ENCODE measurements at places on chromosomes 1 and 21.

DNA sequence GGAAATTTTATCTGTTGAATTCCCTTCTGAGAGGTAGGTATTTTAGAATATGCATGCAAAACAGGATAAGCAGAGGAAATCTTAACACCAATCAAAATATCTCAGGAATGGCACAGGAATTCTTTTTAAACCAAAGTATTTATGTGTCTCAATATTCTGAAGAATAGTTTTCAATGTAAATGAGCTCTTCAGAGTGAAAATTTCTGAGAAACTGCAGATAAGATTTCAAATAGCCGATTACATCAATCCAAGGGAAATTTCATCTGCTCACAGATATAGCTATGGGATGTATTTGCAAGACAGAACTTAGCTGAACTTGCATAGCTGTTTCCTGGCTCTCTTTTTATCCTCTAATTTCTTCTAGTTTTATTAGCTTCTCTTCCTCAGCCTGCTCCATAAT is 209.5 kb downstream of the GRIK1 start:
- DNase-seq = no peak

- DNase-seq = no peak
Observed at GRCh38 chr21:26147535-26147934, 23.0 kb downstream of the APP start.

GRCh38 chr1:6984536-6984935 is 199.3 kb downstream of the CAMTA1 start:
- no peak for DNase-seq

DNA sequence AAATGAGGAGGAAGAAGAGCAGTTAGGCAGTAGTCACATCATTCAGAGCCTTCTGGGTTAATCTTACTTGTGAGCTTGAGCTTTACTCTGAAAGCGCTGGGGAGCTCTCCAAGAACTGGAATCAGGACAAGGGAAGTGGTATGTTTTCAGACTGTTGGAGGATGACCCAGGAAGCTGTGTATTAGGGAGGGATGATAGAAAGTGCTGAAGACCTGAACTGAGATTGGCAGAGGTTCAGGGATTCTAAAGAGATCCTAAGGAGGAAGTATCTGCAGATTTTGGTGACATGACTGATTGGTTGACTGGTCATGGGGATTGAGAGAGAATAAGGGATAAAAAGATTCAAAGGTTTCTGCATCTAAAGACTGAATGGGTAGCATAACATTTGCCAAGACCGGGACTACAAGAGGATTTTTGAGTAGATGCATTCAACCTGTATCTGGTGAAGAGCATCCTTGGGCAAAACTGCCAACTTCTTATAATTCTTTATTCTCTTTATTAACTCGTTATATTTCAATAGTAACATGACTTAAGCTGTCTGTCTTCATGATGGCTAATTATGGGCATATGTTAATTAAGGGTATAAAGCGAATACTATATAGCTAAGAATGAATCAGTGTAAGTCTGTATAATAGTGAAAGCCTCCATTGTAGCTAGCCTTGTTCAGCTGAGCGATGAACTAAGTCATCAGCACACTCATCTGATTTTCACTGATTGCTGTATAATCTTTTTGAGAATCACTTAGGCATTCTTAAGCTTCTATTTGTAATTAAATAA is 41.8 kb downstream of the XCL1 start:
- no peak for DNase-seq

- DNase-seq = peak; percentile 57
Observed at GRCh38 chr1:202807451-202807925, 733 bp downstream of the KDM5B start.

DNA sequence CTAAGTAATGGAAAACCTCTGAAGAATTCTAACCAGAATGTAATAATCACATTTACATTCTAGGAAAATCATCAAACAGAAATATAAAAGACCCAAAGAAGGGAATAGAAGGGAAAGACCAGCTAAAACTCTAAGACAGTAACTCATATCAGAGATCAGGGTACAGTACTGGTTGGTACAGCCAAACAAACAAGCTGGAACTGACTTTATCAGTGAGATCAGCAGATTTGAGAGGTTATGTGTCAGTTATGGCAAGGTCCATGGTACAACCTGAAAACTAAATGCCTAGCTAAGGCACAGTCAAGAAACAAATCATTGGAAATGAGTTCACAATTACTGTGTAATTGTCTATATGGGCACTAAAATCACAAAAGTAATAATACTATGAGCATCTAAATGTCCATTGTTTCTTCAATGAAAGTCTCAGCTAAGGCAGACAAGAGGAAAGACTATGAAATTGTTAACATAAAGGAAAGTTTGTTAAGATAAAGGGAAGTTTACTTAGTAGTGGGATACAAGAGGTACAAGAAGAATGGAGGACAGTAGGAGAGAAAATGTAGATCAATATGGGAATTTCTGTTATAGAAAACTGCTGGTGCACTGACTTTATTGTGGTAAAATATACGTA is 75.8 kb downstream of the TRIM33 start:
- DNase-seq = no peak

DNA sequence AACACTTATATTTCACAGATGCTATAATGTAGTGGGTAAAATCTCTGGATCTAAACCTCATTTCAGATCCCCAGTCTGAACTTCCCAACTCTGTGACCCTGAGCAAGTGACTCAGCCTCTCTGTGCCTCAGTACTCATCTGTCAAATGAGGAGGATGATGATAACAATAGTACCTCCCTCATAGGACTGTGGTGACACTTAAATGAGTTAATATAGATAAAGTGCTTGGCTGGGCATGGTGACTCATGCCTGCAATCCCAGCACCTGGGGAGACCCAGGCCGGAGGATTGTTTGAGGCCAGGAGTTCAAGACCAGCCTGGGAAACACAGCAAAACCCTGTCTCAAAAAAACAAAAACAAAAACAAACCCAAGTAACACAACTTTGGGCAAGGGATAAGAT is 4.7 kb upstream of the ECE1 start:
- DNase-seq = peak; percentile 53

DNA sequence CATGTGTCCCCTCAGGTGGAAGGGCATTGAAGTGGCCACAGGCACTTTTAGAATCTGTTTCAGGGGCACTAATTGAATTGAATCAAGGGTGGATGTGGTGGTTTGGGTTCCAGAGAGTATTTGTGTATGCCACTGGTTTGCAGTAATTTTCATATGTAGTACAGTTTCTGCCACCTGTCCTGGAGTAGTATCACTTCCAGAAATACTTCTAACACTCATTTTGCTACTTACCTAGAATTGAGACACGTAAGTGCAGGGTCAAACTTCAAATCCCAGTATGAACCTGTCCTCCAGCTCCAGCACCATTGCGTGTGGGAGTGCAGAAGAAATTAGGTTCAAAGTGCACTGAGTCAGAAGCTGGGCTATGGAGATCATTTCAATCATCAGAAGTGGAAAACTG is 26.8 kb downstream of the RSPH1 start:
- no peak for DNase-seq

- no peak for DNase-seq
Observed at GRCh38 chr1:21940492-21940891, 3.4 kb upstream of the HSPG2 start.

DNA sequence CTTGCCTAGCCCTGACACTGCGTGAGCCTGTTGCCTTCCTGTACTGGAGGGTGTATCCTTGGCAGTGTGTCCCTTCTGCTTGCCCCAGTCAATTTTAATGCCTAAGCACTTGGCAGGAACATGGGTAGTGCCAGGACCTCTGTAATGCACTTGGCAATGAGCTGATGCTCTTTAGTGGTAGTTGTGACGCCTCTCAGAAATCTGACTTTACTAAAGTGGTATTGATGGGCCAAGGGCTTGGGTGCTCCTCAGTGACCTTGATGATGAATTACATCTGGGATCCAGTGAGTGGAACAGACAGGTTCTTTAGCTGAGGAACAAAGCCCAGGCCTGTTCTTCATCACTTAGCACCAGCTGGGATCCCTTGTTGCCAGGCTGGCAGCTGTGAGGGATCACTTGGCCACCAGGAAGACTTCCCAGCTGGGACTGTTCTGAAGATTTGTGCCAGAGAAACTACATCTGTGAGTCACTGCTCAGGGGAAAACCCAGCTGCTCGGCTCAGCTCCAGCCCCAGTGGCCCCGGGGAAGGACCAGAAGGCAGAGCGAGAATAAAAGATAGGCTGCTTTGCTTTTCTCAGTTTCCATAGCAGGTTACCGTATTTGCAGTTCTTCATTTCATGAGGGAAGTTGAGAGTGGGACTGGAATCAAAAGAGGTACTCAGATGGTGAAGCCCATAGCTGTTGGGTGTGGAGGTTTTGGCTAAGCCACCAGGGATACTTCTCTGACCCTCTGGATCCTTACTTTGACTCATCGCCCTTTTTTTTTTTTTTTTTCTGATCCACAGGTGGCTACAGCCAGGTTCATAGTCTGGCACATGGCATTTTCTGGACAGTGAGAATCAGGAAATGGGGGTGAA is 28.5 kb upstream of the KCNA2 start:
- peak; percentile 77 for DNase-seq

- peak; percentile 52 for DNase-seq
Observed at GRCh38 chr1:153540394-153541361, at the start of gene S100A5. TSS of gene S100A5 (minus strand) at chr1:153540934. CDS start at chr1:153540191, 743 bp downstream.

GRCh38 chr1:87833166-87833565 is 504.5 kb downstream of the LMO4 start:
- DNase-seq = no peak

DNA sequence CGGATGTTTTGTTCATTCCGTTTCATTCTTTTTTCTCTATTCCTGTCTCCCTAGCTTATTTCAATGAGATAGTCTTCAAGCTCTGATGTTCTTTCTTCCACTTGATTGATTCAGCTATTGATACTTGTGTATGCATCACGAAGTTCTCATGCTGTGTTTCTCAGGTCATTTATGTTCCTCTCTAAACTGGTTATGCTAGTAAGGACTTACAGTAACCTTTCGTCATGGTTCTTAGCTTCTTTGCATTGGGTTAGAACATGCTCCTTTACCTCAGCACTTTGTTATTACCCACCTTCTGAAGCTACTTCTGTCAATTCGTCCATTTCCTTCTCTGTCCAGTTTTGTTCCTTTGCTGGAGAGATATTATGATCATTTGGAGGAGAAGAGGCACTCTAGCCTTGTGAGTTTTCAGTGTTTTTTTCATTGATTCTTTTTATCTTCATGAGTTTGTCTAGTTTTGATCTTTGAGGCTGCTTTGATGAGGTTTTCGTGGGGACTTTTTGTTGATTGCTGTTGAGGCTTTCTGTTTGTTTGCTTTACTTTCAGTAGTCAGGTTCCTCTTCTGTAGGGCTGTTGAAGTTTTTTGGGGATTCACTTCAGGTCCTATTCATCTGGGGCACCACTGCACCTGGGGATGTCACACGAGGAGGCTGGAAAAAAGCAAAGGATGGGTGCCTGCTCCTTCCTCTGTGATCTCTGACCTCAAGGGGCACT is 496.9 kb upstream of the LRRC7 start:
- no peak for DNase-seq

DNA sequence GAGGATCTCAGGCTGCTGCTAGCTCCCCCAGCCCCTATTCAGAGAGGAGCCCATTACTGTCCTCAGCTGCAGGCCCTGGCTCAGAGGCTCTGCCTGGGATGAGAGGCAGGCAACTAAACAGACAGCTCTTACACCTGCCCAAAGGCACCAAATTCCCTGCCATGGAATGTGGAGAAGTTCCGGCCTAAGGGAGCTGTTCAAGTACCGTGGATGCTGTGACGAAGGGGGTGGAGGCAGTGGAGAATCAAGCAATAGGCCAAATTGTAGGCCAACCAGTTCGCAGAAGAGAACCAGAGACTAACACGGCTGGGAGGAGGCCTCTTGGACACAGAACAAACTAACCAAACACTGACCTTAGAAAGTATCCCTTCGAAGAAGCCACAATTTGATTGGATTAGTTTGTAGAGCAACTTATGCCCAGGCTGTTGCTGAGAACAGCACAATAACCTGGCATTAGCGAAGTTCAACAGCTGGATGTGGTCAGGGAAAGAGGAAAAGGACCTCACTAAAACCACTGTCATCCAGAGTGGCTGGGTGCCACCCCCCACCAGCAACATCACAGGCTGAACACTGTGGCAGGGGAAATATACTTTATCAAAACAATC is 3.6 kb downstream of the C1orf174 start:
- DNase-seq = no peak

GRCh38 chr1:157240495-157241184 is 102.4 kb upstream of the ETV3 start:
- DNase-seq = no peak

DNA sequence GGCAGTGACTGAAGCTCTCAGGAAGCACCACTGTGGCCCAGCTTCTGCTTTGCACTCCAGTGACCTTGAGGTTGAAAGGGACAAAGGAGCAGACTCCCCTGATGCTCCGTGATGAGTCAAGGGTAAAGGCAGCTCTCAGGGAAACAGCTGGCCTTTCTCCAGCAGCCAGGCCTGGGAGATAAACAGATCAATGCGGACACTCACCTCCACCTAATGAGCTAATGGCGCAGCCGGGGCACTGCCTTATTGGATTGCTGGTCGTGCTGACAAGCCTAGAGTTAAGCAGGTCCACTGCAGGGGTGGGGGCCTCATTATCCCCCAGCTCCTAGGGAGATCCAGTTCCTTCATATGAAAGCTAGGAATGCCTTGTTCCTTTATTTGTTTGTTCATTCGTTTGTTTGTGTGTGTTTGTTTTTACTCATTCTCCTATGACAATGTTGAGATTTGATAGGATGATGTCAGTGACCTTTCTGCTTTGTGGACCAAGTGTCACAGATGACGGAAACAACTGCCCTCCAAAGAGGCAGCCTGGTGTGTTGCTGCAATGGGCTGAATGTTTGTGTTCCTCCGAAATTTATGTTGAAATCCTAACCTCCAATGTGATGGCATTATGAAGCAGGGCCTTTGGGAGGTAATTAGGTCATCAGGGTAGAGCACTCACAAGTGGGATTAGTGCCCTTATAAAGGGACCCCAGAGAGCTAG is 141.4 kb upstream of the BEND5 start:
- no peak for DNase-seq

GRCh38 chr1:26814377-26814776 is 12.1 kb upstream of the ZDHHC18 start:
- no peak for DNase-seq

GRCh38 chr1:200319148-200319547 is 90.7 kb downstream of the ZNF281 start:
- no peak for DNase-seq

DNA sequence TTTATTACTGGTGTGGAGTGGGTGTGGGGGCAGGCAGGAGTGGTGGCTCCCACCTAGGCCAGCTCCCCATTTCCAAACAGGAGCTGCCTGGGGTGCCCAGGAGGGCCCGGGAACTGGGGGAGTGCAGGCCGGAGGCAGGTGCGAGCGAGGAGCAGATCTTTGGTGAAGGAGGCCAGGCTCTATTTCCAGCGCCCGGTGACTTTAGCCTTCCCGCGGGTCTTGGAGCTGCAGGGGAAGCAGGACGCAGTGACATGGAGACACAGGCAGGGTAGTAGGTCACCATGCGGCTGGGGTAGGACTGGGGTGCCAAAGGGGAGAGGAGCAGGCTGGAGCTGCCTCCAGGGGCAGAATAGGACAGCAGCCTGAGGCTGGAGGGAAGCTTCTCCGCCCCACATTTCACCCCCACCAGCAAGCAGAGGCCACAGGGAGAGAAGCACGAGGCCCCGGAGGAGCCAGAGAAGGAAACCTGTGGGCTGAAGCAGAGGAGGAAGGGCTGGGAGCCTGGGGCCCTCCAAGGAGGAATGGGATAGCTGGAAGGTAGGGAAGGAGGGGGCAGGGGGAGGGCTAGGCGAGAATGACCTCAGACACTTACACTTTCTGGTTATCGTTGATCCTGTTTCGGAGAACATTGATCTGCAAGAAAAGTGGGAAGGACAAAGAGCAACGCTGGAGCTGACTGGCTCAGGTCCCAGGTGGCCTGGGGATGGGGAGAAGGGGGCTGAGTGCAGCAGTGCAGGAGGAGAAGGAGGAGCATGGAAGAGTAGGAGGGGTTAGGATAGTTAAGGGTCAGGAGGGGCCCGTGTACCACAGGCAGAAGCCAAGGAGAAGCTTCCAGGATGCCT is 18.2 kb downstream of the TNNT2 start:
- DNase-seq = no peak
